ENCODE measurements at places on chromosomes 5 and 9. TPM values are rescaled to one million over a fixed set of nuclear protein-coding genes. Genes with fewer than 3 reads are reported as not detected.

ANAPC2 gene
- total RNA-seq, result 31.9 TPM

ADAMTSL2 gene
- total RNA-seq, result not detected

PRELID2 gene
- total RNA-seq, result 5.4 TPM

IFNA2 gene
- not detected for total RNA-seq

MYMK gene
- total RNA-seq, result not detected

SLCO6A1 gene
- not detected for total RNA-seq

WDR31 gene
- 1.4 TPM for total RNA-seq

OR13C5 gene
- not detected for total RNA-seq

ANKRD20A1 gene
- total RNA-seq, result 0.75 TPM

HRCT1 gene
- total RNA-seq, result 0.14 TPM

SPINK4 gene
- not detected for total RNA-seq

LRRC19 gene
- total RNA-seq, result not detected

NIM1K gene
- total RNA-seq, result 0.14 TPM

MYO10 gene
- total RNA-seq, result 67.4 TPM

ADAMTS12 gene
- total RNA-seq, result 9.1 TPM

HSPA9 gene
- total RNA-seq, result 375 TPM

ENTREP1 gene
- total RNA-seq, result 0.58 TPM

FOXD4L4 gene
- total RNA-seq, result not detected

SOX30 gene
- 0.05 TPM for total RNA-seq

OR13C2 gene
- total RNA-seq, result not detected

SPAAR gene
- not detected for total RNA-seq

F12 gene
- 23.0 TPM for total RNA-seq

AKNA gene
- 4.2 TPM for total RNA-seq

QRFP gene
- total RNA-seq, result not detected

NR2F1 gene
- 5.2 TPM for total RNA-seq

DMRTA1 gene
- 1.1 TPM for total RNA-seq

FOXD4L3 gene
- not detected for total RNA-seq

HACD4 gene
- 1.6 TPM for total RNA-seq

WDR38 gene
- not detected for total RNA-seq

TAS2R1 gene
- total RNA-seq, result not detected

CARD19 gene
- total RNA-seq, result 60.6 TPM

FAM78A gene
- 0.40 TPM for total RNA-seq

HAVCR2 gene
- total RNA-seq, result 0.38 TPM

IL31RA gene
- total RNA-seq, result 1.8 TPM

MARCOL gene
- not detected for total RNA-seq

HSD17B3 gene
- 0.31 TPM for total RNA-seq

EDIL3 gene
- 0.16 TPM for total RNA-seq

NME5 gene
- total RNA-seq, result not detected

LMAN2 gene
- 197 TPM for total RNA-seq

APBA1 gene
- 0.47 TPM for total RNA-seq

PCDHB16 gene
- 0.05 TPM for total RNA-seq

EMB gene
- 5.8 TPM for total RNA-seq

IRX1 gene
- total RNA-seq, result not detected

ERGIC1 gene
- total RNA-seq, result 317 TPM

PCDHGA4 gene
- total RNA-seq, result 0.09 TPM

FPGS gene
- 48.9 TPM for total RNA-seq

CSF2 gene
- total RNA-seq, result 1.2 TPM

IRX4 gene
- total RNA-seq, result 0.23 TPM

UHRF2 gene
- total RNA-seq, result 27.3 TPM

CCDC69 gene
- total RNA-seq, result 2.4 TPM

MEF2C gene
- not detected for total RNA-seq

TAL2 gene
- not detected for total RNA-seq

DTWD2 gene
- 1.7 TPM for total RNA-seq

All from A549 treated with DMSO at 1 μM for 4 hours (cell line).